8988T (cell line): ENCODE measurements at places on chromosomes 12 and 14.

DNA sequence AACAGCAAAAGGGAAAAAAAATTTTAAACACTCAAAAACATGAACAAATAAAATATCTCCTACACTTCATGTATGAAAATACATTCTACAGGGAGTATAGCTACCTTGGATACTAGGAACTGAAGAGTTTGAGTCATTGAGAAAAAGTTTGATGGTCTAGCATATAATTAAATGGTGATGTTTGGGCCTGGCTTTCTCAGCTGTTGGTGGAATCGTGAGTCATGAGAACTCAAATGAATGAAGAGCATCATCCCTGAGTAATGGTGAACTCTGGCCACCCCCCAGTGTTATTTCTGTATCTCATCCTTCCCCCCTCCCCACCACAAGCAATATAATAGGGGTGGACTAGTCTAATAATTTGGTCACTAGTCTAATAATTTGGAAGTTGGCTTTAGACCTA is 6.7 kb upstream of the SLC6A15 start:
- no peak for DNase-seq

DNA sequence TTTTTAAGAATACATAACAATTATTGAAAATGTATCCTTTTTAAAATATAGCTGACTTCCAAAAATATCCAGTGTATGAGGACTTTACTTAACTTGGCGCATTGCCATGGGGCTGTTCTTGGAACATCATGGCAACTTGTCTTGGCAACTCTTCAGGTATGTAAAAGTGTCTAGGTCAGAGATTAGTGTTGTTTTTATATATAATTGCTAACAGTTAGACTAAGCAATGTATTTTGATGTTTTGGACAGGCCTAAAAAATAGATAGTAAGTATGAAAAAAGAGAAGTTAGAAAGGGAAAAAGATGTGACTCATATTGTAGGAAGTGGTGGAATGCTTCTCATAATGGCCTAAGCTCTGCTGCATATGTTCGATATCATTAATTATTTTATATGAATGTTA is 70.9 kb downstream of the MON2 start:
- no peak for DNase-seq

GRCh38 chr12:111643427-111643826 is 42.3 kb downstream of the BRAP start:
- no peak for DNase-seq

DNA sequence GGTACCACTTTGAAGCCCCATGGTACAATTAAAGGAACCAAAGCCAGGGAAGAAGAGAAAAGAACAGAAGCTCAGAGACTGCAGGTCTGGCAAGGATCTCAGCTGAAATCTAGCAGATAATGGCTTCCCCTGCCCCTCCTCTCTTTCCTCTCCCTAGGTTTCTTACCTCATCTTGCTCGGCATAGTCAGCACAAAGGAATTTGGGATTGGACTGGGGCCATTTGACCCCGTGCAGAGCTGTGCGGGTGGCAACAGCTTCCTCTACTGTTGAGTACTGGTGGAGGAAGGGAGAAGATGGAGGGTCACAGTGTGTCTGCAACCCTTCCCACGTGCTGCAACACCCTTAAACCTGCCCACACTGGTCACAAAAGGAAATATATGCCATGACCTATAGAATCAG is 4.7 kb upstream of the CDH24 start:
- peak; percentile 83 for DNase-seq

DNA sequence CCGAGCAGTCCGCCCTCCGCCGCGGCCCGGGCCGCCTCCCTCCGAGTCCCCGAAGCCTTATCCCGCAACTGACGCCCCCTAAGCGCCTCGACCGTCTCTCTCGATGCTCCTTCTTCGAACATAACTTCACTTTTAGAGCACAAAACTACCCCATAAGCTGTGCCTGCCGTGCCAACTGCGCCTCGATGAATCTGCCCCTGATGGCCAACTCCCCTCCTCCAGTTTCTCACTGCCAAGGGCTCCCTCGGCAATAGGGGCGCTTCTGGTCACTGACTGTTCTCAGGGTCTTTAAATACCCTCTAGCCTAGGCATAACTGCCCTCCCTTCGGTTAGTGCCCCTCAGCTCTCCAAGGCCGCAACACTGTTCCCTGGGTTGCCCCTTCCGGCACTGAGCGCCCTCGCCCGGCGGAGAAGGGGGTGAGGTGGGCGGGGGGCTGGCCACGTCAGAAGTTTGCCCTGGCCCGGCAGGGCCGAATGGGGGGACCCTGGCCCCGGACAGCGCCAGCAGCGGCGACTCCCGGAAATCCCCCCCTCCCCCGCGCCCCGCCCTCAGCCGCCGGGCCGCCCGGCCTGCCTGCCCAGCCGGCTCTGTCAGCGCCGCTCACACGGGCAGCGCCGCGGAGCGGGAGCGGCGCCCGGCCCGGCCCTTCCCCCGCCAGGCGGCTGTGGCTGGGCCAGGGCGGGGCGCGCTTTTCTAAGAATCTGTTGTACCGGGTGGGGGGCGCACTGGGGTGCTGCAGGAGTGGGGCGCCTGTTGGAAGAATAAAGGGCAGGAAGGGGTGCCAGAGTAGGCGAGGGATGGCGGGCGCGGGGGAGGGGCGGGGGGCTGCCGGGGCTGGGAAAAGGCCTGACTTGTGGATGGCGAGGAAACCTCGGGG is 10.6 kb downstream of the RARG start:
- DNase-seq: peak; percentile 81

GRCh38 chr12:116545936-116546335 is 13.2 kb upstream of the MAP1LC3B2 start:
- no peak for DNase-seq

- no peak for DNase-seq
Observed at GRCh38 chr12:27190761-27191160, 53.3 kb upstream of the STK38L start.

- DNase-seq: no peak
Observed at GRCh38 chr12:117010693-117011451, 88.3 kb downstream of the TESC start.

- no peak for DNase-seq
Observed at GRCh38 chr12:52238916-52239646, 6.0 kb downstream of the KRT7 start.

GRCh38 chr12:41287500-41288141 is 99.5 kb downstream of the PDZRN4 start:
- no peak for DNase-seq

DNA sequence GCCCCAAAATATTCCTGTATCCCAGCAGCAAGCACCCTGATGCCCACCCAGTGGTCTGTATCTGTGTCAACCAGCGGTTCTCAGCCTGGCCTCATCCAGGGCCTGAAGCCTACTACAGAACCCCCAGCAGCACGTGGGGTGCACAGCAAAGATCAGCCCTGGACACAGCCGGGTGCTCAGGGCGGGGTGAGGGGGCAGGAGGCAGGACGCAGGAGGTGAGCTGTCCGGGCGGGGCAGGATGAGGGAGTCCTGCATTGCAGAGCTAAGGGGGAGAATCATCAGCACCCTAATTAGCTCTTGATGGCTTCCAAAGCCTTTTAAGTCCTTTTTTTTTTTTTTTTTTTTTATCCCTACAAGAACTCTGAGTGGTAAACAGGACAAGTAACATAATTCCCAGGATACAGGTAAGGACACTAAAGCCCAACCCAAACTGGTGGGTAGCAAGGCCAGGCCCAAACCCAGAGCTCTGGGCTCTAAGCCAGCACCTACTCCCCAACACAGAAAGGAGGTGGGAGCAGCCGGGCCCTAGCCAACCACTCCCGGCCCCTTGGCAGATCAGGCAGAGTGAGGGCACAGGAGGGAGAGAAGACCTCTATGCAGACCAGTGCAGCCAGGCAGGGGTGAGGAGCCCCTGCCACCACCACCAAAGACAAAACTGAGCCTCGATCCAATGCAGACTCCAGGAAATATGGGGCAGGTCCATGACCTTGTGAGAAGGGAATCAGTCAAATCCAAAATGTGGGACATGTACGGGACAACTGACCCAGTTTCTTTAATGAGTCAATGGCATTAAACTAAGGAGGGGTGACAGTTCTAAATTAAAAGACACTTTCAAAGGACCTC is 32.3 kb upstream of the EIF5 start:
- no peak for DNase-seq

DNA sequence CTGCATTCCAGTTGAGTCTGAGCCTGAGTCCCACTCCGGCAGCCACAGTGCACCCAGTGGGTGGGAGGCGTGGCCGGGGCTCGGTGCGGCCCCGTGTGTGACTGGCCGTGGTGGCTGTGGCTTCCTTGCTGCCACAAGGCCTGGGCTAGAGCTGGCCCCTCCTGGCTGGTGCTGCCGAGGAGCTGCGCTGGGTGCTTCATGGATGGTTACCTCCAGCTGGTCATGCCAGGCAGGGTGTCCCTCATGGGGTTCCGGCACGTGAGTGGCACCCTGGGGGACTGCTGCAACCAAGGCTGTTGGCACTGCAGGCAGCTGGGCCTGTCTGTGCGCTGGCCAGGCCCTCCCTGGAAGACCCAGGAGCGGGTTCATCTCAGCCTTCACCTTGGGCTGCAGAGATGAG is 62.7 kb downstream of the KIF26A start:
- DNase-seq: no peak

DNA sequence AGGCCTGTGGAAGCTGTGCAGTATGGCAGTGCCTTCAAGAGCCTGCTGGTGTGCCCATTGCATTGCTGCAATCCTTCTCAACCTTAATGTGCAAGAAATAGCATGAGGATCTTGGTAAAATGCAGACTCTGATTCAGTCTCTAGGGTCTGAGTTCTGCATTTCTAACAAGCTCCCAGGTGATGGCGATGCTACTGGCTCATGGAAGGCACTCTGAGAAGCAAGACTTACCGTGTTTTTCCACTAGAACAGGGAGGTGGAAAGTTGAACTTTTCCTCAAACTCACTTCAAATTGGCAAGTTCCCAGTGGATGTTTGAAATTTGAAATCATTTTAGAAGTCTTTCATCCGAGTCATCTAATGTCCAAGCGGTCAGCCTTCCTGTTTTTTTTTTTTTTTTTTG is 55.5 kb downstream of the MYRFL start:
- no peak for DNase-seq

DNA sequence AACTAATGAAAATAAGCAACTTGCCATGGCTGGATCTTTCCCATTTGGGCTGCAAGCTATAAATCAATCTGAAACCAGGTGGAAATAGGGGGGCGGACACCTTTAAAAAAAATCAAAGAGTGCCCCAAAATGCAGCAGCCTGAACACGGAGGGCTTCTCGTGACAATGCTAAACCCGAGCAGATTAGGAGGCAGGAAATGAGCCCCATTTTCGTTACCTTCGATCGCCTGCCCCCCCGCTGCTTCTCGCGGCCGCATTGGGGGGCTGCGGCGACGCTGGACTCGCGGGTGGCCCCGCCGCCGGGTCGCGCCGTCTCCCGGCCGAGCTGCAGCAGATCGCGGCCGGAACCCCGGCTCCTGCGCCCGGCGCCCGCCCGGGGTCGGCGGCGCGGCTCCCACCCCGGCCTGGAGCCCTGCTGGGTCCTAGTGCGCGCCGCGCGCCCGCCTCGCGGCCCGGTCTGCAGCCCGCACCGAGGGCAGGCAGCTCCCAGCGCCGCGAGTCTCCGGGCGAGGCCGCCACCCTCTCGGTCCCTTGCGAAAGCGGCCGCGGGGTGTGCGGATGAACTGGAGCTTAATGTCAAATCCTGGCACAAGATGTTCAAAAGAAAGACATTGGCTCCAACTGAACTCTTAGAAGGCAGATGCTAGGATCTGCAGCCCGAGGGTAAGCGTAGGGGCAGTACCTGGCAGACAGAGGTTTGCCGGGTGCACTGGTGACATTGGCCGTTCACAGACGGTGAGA is 201.9 kb upstream of the FOXN3 start:
- peak; percentile 67 for DNase-seq
